Stimulated activated CD8-positive, alpha-beta memory T cell treated with anti-CD3 and anti-CD28 coated beads, Interleukin-4, amount 100 ng/mL, for 1 hour (primary cell): ENCODE measurements at places on chromosomes 2 and 18.

GRCh38 chr2:232327105-232328031, 51.2 kb upstream of the ALPP start:
- DNase-seq: peak; percentile 73

DNA sequence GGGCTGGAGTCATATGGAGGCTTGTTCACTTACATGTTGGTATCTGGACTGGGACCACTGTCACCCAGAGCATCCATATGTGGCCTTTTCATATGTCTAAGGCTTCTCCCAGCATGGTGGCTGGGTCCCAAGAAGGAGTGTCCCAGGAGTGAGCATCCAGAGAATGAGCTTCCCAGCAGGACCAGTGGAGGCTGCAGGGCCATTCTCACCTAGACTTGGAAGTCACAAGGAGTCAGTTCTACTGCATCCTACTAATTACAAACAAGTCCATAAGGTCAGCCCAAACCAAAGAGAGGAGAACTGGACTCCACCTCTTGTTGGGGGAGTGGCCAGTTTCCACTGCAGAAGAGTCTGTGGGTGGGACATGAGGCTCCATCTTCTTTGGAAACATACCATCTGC, 5.1 kb upstream of the TEX51 start:
- DNase-seq: no peak

DNA sequence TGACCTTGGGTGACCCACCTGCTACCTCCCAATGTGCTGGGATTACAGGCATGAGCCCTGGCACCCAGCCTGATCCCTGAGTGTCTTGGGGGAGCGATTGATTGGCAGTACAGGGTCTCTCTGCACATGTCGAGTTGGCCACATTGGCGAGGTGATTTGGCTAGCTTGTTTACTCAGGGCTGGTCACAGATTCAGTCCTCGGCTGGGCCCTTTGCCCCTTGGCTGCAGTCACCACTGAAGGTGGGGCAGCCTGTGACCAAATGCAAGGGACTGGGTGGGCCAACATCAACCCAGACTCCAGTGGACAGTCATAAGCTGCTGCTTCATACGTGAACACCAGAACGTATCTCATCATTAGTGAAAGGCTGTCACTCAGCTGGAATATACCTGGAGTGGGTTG, 114.9 kb downstream of the ZNF532 start:
- DNase-seq: no peak

DNA sequence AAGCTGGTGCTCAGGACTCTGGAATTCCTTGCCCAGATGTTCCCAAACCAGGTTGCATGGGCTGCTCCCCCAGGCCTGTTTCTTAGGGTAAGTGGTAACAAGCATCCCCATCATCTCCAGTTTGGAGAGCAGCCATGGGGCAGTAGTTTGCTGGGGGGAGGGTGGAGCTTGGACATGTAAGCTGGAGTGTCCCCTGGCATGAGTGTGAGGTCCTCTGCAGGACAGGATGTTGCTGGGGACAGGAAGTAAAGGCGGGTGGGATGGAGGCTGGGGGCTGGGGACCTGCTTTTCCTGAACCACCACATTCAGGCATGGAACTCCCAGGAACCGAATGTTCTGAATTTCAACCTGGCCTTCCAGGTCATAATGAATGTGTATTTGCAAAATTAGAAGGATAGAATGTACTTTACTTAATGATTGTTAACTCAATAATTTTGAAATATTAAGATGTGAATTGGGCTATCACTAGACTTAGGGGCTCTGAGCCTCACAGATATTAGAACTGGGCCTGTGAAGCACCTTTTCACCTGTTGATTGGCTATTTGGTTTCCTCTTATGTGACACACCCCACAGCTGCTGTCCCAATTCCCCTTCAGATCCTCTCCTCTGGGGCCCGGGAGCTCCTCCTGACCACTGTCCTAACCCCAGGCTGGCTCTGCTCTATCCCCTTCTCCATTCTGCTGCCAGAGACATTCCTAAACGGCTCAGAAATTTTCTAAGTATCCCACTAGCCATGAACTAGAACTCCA, 66.4 kb upstream of the EPAS1 start:
- DNase-seq: no peak

- no peak for DNase-seq
These were observed 309.7 kb downstream of the RAD51AP2 start for GRCh38 chr2:17208511-17208910.

DNA sequence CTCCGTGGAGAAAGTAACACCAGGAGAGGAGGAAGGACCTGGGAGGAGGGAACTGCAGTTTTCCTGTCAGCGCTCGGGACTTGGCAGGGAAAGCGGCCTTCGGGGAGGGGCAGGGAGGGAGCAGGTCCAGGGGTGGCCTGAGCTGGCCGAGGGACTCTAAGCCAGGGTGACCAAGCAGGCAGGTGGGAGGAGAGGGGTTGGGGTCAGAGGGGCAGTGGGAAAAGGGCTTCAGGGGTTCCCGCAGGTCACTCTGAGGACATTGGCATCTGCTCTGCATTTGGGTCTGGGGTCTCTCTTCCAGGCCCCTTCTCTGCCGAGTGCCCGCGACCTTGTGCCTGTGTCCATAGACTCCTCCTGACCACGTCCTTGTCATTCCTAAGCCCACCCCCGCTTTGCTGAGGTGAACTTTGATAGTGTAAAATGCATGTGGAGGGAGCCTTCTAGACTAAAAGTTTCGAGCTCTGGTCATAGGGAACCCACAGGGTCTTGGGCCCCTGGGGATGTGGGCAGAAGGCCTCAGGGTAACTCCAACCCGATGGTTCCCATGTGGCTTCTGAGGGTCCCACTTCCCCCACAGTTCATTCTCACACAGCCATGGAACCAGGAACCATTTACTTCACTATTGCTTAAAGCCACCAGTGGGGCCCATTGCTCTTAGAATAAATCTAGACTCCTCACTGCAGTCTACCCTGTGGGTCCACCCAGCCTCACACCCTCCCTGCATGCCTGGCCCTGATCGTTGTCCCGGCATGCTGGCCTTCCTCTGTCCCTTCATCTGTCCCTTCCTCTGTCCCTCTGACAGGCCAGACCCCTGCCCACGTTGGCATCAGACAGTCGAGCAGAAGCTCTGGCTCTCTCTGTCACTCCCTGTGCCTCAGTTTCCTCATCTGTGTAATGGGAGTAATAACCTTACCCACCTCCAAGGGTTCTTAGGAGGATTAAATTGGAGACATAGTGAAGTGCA, 229.2 kb downstream of the SEPTIN10 start:
- DNase-seq: no peak

- DNase-seq: no peak
These were observed 395.1 kb upstream of the CDH19 start for GRCh38 chr18:66999003-66999402.
